T-helper 17 cell (primary cell): ENCODE measurements at places on chromosomes 11 and 22.

DNA sequence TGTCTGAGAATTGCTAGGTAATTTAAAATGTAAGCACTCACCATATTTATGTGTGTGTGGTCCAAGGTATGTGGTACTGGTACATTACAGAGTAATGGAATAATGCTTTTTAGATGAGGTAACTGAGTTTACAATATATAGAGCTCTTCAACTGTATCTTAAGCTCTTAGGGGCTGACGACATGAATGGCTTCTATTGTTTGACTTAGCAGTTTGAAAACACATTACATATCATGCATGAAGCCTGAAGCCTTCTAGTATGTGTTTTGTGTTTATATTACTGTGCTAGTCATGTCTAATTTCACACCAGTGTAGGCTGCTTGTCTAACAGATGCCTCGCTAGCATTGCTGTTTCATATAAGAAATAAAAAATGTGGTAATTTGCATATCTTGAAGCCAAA lies 37.2 kb downstream of the GAS2 start:
- no peaks in the 10 kb centered on the region for H3K36me3 ChIP-seq
- no peak overlapping the region for H3K4me3 ChIP-seq
- H3K27ac ChIP-seq = no peak overlapping the region
- no peaks in the 10 kb centered on the region for H3K4me1 ChIP-seq
- no peak for DNase-seq

DNA sequence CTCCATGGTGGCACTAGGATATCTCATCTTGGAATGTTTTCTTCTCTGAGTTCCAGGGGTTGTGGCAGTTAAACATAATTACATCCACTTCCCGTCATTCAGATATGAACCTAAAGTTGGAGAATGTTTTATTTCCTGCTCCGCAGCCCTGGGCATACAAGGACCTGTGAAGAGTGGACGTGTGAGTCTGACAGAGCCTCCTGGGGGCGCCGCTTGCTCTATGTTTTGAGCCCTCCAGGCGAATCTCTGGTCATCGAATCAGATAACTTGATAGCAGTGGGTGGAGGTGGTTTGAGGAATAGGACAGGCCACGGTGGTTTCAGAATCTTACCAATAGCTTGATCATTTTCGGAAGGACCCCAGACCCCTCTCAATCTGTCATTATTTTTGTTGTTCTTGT lies 174.2 kb downstream of the NTM start:
- no peak overlapping the region for H3K27ac ChIP-seq
- DNase-seq = no peak
- H3K4me3 ChIP-seq = no peak overlapping the region
- no peaks in the 10 kb centered on the region for H3K4me1 ChIP-seq
- H3K27me3 ChIP-seq = peaks cover 5% of the 10 kb centered on the region
- no peaks in the 10 kb centered on the region for H3K36me3 ChIP-seq

DNA sequence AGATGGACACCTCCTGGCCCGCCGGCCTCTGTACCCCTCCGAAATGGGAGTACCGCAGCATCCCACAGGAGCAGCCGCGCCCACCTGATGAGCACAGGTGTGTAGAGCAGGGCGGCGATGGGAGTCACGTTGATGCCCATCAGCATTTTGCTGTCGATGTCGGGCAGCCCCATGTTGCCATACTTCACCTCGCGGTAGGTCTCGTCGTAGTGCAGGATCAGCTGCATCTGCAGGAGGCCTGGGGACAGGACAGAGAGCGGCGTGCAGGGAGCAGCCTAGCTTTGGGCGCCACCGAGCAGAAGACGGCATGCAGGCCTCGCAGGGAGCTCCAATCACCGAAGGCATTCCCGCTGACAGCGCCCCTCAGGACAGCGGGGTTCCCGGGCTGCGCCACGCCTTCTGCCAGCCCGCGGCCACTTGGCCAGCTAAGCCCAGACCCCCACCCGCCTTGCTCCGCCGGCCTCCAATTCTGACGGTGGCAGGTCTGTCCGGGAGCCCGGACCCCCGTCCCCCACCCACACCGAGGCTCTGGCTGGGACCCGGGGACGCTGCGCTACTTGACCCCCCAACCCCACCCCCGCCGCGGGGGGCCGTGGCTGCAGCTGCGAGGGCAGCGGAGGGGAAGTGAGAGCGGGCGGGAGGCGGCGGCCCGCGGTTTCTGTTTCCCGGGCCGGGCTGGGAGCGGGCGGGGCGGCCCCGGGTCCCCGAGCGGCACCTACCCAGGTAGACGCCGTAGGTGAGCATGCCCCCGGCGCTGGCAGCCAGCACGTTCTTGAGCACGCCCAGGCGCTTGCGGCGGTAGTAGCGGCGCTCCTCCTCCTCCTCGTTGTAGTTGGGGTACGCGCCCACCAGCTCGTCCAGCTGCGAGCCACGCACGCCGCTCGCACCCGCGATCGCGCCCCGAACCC lies 705 bp downstream of the UNC93B1 start:
- no peaks in the 10 kb centered on the region for H3K27me3 ChIP-seq
- H3K36me3 ChIP-seq = no peaks in the 10 kb centered on the region
- H3K4me1 ChIP-seq = peaks cover 14% of the 10 kb centered on the region
- peak overlapping the region; percentile 41 for H3K27ac ChIP-seq
- DNase-seq = peak; percentile 47

DNA sequence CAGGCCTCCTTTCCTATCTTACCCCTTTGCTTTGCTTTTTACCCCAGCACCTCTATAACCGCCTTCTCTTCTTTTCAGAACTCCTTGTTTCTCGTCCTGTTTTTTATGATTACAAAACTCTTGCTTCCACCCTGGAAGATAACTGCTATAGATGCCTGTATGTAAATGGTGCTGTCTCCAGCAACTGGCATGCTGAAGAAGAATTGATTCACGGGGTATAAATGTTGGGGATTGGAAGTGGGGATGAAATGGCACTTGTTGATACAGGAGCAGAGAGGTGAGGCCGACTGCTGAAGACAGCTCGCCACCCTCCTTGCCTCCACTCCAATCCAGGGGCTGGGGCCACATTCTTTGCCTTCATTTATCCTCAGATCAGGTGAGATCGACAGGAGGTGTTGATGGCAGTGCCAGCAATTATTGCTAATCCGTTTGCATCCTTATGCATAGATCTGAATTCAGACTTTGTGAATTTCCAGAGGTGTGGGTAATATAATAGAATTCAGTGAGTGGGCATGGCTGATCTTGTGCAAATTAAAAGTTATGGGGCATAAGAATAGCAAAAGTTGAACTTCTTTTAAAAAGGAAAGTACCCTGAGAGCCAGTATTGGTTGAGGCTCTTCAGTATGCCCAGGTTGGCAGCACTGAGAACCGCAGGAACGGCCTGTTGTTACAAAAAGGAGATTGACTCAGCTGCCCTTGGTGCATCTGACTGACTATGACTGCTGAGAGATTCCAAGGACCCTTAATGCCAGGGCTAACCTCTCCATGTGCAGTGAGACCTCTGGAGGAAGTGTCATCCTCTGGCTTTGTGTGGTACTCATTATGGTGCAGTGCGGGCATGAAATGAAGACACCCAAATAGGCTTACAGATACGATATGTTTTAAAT lies 5.3 kb downstream of the NEAT1 start:
- no peaks in the 10 kb centered on the region for H3K27me3 ChIP-seq
- peak overlapping the region; percentile 100 for H3K27ac ChIP-seq
- H3K4me1 ChIP-seq = peaks cover 74% of the 10 kb centered on the region
- peak overlapping the region; percentile 100 for H3K4me3 ChIP-seq

- no peaks in the 10 kb centered on the region for H3K4me1 ChIP-seq
- no peak overlapping the region for H3K27ac ChIP-seq
- no peaks in the 10 kb centered on the region for H3K36me3 ChIP-seq
- no peak overlapping the region for H3K4me3 ChIP-seq
- no peaks in the 10 kb centered on the region for H3K27me3 ChIP-seq
Measured at GRCh38 chr11:29628609-29629008, 388.2 kb downstream of the KCNA4 start.

- peaks cover 24% of the 10 kb centered on the region for H3K36me3 ChIP-seq
- no peak for DNase-seq
- H3K27me3 ChIP-seq = no peaks in the 10 kb centered on the region
- peak overlapping the region; percentile 99 for H3K27ac ChIP-seq
- H3K4me1 ChIP-seq = peaks cover 84% of the 10 kb centered on the region
- H3K4me3 ChIP-seq = peak overlapping the region; percentile 99
Measured at GRCh38 chr11:35146074-35146521, 7.1 kb downstream of the CD44 start.

- no peaks in the 10 kb centered on the region for H3K27me3 ChIP-seq
- no peaks in the 10 kb centered on the region for H3K36me3 ChIP-seq
- H3K27ac ChIP-seq = no peak overlapping the region
- DNase-seq = no peak
- H3K4me3 ChIP-seq = no peak overlapping the region
Measured at GRCh38 chr22:34437140-34437539, 516.9 kb upstream of the LARGE1 start.

DNA sequence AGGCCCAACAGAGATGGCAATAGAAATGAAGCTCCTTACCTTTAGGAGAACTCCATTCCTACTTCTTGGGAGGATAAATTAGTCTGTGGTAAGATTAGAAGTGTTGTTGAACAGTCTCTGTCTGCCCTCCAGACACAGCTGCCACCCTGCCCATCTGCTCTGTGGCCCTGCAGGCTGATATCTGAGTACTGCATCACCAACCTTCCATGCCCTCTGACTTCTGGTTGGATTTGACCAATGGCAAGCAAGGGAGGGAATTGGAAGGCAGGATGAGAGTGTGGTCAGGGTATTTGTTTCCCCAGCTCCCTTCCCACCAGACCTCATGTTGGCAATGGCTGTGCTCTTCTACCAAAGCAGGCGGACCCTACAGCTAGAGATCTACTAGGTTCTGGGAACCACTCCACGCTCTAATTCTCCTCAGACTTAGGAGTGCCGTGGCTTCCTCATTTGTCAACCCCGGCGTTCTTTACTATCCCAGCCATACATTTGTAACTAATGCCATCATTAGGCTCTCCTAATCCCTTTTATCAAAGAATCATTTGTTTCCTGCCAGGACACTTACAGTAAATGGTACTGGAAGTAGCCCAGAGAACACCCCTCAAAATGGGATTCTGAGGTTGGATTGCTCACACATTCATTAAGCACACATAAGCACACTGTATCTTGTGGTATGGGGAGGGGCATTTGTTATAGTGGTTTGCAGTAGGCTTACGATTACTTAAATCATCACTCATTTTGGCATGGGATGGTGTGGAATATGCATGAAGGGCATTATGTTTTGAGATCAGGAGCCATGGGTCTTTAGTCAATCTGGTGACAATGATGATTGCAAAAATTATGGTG lies 35.4 kb upstream of the CD44 start:
- H3K36me3 ChIP-seq = no peaks in the 10 kb centered on the region
- H3K27me3 ChIP-seq = no peaks in the 10 kb centered on the region
- no peak for DNase-seq
- no peak overlapping the region for H3K27ac ChIP-seq

GRCh38 chr11:102448869-102449224 lies 3.7 kb downstream of the TMEM123 start:
- peaks cover 57% of the 10 kb centered on the region for H3K4me1 ChIP-seq
- H3K27ac ChIP-seq = peak overlapping the region; percentile 95
- DNase-seq = no peak
- H3K27me3 ChIP-seq = no peaks in the 10 kb centered on the region
- peaks cover 5% of the 10 kb centered on the region for H3K36me3 ChIP-seq

DNA sequence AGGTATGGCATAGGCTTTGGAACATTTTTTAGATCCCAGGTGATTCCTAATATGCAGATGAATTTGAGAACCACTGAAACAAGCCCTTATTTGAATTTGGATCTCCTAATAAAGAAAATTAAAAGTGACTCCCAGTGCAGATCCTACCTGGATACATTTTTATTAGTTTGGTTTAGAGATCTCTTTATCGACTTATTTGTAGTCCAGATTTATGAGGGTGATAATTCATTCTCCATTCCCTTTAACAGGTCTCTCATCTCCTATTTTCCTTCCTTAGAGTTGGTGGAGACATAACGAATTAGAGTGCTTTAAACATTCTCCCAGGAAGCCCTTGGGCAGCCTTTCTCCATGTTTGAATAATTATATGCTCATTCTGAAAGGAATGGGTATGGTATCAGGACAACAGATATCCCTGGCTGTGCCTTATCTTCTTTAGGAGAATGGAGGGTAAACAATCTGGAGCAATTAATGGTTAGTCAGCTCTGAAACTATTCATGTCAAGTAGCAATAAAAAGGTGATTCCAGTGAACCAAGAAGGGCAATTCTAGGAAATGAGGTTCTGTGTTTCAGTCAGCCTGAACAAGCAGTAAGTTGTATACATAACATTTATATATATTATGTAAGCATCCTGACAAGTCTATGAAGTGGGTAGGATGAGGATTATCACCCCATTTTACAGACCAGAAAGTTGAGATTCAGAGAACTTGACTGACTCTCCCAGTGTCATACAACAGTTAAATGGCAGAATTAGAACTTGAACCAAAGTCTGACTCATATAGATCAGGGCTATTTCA lies 53.9 kb upstream of the RCE1 start:
- no peak overlapping the region for H3K4me3 ChIP-seq
- no peak overlapping the region for H3K27ac ChIP-seq
- peaks cover 4% of the 10 kb centered on the region for H3K4me1 ChIP-seq
- no peak for DNase-seq
- peaks cover 2% of the 10 kb centered on the region for H3K36me3 ChIP-seq
- H3K27me3 ChIP-seq = no peaks in the 10 kb centered on the region

- peaks cover 25% of the 10 kb centered on the region for H3K27me3 ChIP-seq
- no peak for DNase-seq
- no peak overlapping the region for H3K4me3 ChIP-seq
- no peak overlapping the region for H3K27ac ChIP-seq
- peaks cover 2% of the 10 kb centered on the region for H3K36me3 ChIP-seq
- H3K4me1 ChIP-seq = peaks cover 4% of the 10 kb centered on the region
Measured at GRCh38 chr11:8768625-8769333, 86.2 kb downstream of the RPL27A start.

- H3K27ac ChIP-seq = no peak overlapping the region
- no peak for DNase-seq
- no peak overlapping the region for H3K4me3 ChIP-seq
- H3K4me1 ChIP-seq = no peaks in the 10 kb centered on the region
- no peaks in the 10 kb centered on the region for H3K36me3 ChIP-seq
- H3K27me3 ChIP-seq = peaks cover 36% of the 10 kb centered on the region
Measured at GRCh38 chr22:36039125-36039524, 10.5 kb upstream of the RBFOX2 start.

DNA sequence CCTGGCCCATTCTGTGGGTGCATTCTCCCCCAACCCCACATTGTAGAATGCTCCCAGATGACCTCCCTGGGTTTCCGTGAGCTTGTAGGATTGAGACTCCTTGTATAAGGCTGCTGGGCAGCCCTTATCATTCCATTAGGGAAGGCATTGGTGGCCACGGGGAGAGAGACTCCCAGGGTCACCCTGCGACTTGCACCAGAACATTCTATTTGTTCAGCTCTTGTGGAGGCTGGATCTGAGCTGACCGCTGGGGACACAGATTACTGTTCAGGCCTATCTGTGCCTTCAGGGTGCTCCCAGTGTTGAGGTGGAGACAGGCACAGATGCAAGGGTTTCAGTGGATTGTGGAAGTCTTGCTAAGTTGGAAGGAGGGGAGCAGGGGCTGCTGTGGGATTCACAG lies 17.8 kb downstream of the MICALL1 start:
- no peaks in the 10 kb centered on the region for H3K27me3 ChIP-seq
- H3K27ac ChIP-seq = no peak overlapping the region
- H3K4me1 ChIP-seq = peaks cover 9% of the 10 kb centered on the region
- DNase-seq = no peak
- no peak overlapping the region for H3K4me3 ChIP-seq
- H3K36me3 ChIP-seq = peaks cover 4% of the 10 kb centered on the region
